ENCODE measurements at places on chromosomes 3 and 15.

DNA sequence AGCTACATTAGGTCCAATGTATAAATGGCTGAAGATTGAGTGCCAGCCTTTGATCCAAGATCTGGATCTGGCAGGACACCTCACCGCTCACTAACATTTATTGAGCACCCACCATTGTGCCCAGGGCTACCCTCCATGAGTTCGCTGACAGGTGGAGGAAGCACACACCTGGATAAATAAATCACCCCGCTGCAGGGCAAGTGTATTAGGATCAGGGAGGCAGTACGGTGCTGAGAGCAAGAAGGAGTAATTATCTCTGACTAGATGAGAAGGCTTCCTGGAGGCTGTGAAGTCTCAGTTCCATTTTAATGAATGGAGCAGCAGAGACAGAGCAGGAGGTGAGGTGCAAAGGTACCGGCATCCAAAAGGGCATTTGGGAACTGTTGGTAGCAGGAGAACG, 104.1 kb downstream of the LIPC start:
- no peak for DNase-seq

GRCh38 chr15:90994059-90994416, 297 bp downstream of the PRC1 start:
- no peak for DNase-seq

- DNase-seq: peak; percentile 60
Measured at GRCh38 chr15:33201491-33202231, 7.1 kb upstream of the FMN1 start.

DNA sequence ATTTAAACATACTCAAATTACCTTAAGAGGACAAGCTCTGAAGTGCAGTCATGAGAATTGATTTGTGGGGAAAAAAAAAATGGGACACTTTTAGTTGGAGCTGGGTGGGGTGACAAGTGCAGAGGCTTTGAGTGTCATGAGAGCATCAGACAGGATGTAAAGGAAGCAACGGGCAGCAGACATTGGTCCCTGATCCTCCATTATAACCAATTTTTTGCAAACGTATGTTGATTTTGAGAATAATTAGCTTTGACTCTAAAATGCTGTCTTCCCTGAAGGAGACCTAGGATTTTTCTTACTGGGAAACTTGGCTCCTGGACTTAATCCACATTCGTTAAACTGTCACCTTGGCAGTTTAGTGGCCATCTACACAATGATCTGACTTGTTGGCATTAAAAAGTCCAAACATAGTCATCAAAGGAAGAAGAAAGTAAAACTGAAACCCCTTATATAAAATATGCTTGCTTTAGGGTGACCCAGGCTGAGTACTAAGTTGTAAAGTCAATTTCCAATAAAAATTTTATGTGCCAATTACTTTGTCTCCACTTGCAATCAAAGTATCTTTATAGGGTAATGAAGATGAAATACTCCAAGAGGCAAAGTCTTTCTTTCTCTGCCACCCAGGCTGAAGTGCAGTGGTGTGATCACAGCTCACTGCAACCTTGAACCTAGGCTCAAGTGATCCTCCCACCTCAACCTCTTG, 45.6 kb downstream of the BCL2L10 start:
- DNase-seq: no peak

DNA sequence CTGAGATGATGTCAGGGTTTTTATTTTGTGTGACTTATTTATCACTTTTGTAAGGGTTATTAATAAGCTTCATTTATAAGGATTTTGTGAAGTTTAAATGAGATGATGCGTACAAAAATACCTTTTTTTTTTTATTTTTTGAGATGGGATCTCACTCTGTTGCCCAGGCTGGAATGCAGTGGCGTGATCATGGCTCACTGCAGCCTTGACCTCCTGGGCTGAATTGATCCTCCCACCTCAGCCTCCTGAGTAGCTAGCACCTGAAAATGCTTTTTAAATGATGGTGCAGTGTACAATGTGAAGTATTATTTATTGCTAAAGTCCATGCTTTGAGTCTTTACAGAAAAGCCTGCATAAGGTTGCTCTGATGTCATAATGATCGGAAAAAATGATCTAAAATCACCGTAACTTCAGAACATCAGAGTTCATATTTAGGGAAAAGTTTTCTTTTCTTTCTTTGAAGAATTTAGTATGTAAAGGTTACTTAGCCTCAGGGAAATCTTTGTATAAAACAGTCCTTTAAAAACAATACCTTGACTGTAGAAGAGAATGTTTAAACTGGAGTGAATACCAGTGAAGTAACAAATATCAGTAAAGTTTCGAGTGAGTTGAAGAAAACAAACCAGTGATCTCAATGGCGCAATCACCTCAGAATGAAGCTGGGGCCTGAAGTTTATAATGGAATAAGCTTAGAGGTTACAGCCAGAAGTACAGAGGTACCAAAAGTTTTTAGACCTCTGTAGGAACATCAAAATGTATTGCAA, 29.7 kb downstream of the TCF12 start:
- no peak for DNase-seq

GRCh38 chr15:47289656-47290055, 427.6 kb upstream of the SEMA6D start:
- no peak for DNase-seq

DNA sequence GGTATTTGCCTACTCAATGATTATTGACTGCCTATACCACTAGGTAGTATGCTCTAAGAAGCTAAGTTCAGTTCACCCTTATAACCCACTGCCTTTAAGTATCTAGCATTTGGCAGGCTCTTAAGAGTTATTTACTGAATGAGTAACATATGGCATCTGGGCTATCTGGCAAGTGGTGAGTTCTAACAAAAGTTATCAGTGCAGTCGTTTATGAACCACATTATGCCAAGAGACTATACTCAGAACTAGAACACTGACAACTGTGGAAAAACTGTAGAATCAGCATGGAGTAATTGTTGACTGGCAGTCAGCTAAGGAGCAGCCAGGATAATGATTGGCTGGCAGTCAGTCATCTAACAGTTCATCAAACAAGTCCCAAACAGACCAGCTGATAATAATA, 25.8 kb downstream of the RAF1 start:
- DNase-seq: no peak

DNA sequence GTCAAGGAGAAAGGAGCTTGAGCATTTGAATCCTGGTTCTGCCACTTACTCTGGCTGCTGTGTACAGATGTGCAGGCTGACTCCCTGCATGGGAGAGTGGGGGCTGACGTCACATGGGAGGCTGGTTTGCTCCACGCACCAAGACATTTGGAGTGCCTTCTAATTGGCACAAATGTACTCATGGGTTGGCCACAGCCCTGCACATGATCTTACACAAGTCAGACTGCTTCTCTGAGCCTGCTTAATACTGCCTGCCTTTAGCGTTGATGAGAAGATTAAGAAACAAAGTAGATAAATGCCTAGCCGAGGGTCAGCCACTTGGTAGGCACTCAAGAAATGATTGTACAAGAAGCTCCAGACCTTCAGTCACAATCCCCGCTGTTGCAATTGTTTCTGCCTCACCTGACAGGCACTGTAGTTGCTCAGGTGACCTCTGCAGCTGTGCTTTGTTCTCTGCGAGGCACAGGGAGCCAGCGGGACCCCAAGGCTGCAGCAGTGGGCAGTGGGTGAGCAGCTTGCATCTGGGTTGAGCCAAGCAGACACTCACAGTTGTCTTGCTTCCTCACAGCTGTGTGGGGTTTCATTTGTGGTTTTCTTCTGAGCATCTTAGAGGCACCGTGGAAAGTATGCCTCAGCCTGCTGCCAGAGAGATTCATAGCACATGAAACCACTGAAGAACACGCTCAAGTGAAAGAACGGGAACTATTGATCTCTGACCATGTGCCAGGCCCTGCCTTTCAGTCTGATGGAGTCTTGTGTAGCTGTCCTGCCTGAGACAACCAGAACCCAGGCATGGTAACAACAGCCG, 33.1 kb downstream of the GRK7 start:
- DNase-seq: peak; percentile 73

DNA sequence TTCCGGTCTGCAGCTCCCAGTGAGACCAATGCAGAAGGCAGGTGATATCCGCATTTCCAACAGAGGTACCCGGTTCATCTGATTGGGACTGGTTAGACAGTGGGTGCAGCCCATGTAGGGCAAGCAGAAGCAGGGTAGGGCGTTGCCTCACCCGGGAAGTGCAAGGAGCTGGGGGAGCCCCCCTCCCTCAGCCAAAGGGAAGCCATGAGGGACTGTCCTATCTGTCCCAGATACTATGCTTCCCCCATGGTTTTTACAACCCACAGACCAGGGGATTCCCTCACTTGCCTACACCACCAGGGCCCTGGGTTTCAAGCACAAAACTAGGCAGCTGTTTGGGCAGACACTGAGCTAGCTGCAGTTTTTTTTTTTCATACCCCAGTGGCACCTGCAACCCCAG, 71.8 kb downstream of the CPNE4 start:
- no peak for DNase-seq

DNA sequence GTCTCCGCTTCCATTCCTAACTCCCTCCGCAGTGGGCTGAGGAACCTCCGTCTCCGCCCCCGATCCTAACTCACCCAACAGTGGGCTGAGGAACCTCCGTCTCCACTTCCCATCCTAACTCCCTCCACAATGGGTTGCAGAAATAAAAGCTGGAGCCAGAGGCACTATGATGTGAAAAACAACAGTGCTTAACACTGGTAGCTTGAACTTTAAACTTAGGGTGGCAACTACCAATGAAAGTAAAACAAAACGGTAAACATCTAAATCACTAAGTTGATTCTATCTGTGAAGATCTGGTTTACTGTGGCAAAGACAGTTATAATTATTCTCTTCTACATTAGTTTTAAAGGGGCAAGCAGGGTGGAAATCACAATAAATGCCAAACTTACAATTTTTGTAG, 25.9 kb upstream of the GP5 start:
- DNase-seq: no peak

- DNase-seq: no peak
Measured at GRCh38 chr3:168975576-168975975, 687.9 kb downstream of the MECOM start.

GRCh38 chr3:2783261-2783660, 326.9 kb downstream of the IL5RA start:
- no peak for DNase-seq

DNA sequence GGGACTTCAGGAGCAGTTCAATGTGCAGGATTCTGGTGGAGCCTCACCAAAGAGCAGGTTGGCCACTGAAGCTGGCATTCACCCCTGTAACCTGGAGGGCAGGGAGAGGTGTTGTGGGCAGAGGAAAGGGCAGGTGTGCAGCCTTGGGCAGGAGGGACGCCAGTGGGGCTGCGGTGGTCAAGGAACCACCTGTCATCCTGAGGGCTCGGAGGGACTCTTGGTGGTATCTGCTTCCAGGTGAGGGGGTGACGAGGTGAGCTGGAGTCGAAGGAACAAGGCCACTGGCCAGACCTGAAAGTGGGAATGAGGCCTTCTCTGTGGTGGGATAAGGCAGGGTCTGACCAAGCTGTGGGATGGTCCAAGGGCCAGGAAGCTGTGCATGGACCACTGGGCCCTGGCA, 269.5 kb downstream of the PLCL2 start:
- no peak for DNase-seq

DNA sequence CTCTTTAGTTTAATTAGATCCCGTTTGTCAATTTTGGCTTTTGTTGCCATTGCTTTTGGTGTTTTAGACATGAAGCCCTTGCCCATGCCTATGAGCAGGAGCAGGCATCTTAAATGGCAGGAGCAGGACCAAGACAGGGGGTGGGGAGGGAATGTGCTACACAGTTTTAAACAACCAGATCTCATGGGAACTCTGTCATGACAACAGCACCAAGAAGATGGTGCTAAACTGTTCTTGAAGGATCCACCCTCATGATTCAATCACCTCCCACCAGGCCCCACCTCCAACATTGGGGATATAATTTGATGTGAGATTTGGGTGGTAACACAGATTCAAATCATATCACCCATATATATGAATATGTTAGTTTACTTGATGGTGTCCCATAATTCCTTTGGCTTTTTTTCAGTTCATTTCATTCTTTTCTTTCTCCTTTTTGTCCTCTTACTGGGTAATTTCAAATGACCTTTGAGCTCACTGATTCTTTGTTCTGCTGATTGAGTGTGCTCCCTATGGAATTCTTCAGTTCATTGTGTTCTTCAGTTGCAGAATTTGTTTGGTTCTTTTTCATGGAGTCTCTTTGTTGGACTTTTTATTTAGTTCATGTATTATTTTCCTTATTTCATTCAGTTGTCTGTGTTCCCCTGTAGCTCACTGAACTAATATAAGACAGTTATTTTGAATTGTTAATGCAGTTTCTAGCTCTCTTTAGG, 62.6 kb downstream of the DOCK3 start:
- no peak for DNase-seq

GRCh38 chr3:98733053-98733811, 29.9 kb upstream of the ST3GAL6 start:
- peak; percentile 28 for DNase-seq

GRCh38 chr3:109072194-109072593, 45.7 kb downstream of the MORC1 start:
- no peak for DNase-seq

- DNase-seq: no peak
Measured at GRCh38 chr3:160185751-160186150, 39.5 kb upstream of the C3orf80 start.

DNA sequence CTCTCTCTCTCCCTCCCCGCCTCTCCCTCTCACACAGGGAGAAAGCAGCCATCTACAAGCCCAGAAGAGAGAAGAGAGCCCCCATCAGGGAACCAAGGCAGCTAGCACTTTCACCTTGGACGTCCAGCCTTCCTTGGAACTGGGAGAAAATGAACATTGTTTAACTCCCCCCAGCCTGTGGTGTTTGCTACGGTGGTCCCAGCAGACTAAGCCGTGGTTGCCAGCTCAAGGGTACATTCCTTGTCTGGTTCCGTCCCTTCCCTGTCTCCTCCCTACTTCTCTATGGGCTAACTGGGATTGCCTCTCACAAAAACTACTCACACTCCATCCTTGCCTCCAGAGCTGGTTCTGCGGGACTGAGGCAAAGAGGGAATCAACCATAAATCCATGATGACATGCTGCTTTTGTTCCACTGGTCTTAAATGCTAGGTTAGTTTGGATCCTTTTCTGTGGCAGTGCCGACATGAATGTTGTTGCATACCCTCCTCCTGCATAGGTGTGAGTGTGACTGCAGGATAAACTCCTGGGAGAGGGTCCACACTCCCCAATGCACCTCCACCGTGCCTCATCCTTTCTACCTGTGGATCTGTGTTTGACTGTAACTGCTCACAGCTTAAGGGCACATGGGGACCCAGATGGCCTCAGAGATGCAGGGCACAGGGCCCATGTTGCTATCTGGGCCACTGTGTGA, 12.0 kb downstream of the C3orf22 start:
- no peak for DNase-seq
